ENCODE measurements at places on chromosomes 5 and 9.

DNA sequence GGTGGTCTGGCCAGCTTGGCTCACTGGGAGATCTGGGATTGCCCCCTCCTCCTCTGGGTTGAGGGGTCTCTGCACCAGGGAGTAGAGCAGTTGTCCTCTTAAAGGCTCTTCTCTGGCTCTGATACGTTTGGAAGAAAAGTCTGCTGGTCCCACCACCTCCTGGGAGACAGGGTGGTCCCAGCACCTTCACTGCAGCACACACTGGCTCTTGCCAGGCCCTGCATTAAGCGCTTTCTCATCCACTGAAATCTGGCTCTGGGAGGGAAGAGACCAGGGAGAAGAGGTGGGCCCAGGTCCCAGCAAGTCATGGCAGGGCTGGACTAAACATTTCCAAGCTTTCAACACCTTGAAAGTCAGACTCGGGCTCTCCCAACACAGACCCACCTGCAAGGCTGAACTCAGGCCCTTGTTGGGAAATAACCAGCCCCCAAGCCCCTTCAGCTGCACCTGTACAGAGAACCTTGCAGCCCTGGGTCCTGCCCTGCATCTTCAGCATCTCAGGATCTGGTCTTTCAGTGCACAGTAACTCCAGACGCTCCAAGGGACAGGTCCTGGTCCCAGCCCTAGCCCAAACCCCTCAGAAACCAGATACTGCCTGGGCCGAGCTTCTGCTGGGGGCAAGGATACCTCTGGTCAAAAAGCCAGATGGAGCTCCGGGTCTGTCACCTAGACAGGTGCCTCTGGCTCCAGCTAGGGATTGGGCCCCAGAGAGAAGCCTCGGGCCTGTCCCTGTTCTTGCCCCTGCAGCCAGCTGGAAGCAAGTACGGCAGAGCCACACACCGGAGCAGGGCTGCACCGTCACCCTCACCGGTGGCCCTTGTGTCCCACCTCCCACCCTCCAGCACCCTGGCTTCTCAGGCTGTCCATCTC lies 134.5 kb downstream of the DAB2IP start:
- H3K4me1 ChIP-seq = no peaks in the 10 kb centered on the region
- DNase-seq = no peak
- no peak overlapping the region for H3K4me3 ChIP-seq
- no peaks in the 10 kb centered on the region for H3K27me3 ChIP-seq

DNA sequence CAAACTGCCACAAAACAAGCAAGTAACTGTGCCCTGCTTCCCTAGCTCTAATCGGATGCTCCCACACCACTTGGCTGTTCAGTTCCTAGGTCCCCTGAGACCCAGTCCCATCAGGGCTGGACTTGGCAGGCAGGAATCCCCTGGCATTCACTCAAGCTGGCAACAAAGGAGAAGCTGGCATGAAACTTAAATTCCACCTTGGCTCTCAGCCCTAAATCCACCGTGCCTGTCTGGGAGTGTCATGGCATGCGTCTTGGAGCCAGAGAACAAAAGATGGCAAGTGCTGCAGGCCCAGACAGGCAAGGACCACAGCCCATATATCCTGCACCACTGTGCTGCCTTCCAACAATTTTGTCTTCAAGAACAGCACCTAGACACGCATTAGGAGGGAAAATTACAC lies 38.2 kb downstream of the ETF1 start:
- no peak overlapping the region for H3K27ac ChIP-seq
- H3K4me1 ChIP-seq = no peaks in the 10 kb centered on the region
- peaks cover 5% of the 10 kb centered on the region for H3K36me3 ChIP-seq
- no peak overlapping the region for H3K4me3 ChIP-seq

DNA sequence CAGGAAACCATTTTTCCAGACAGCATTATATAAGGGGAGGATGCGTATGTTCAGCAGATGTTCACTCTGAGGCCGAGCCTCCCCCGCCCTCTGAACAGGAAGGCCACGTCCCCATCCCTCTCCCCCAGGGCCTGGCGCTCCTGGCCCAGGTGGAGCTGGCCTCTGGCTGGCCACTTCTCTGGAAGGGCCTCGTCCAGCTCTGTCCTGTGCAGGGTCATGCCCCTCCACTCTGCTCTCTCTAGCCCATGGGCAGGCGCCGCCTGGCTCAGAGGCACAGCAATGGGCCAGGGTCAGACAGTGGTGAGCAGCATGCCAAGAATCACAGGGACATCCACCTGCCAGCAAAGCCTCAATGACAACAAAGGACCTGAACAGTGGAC lies 34.2 kb downstream of the ADAMTS2 start:
- DNase-seq = no peak
- H3K27me3 ChIP-seq = no peaks in the 10 kb centered on the region
- no peak overlapping the region for H3K27ac ChIP-seq
- no peaks in the 10 kb centered on the region for H3K36me3 ChIP-seq

DNA sequence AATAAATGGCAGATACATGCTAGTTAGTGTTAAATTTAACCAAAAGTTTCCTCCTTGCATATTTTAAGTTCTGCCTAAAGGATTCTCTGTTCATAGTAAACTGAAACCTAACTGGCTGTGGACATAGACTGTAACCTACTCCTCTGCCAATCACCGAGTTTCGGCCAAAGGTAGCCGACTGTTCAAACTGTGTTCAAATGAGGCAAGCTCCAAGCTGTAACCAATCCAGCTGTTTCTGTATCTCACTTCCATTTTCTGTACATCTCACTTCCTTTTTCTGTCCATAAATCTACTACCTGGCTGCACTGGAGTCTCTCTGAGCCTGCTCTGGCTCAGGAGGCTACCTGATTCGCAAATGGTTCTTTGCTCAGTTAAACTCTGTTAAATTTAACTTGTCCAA lies 44.1 kb downstream of the KCNV2 start:
- no peak overlapping the region for H3K4me3 ChIP-seq
- H3K4me1 ChIP-seq = peaks cover 7% of the 10 kb centered on the region
- no peaks in the 10 kb centered on the region for H3K36me3 ChIP-seq
- H3K27me3 ChIP-seq = no peaks in the 10 kb centered on the region
- H3K27ac ChIP-seq = no peak overlapping the region
